Retinal pigment epithelial cell (primary cell): ENCODE measurements at places on chromosomes 16 and 17.

GRCh38 chr17:71395901-71396300 is 724.9 kb upstream of the SOX9 start:
- no peak for DNase-seq

GRCh38 chr17:228951-229708 is 47.7 kb upstream of the DOC2B start:
- DNase-seq: no peak

GRCh38 chr17:55699181-55699860 is 23.3 kb downstream of the TMEM100 start:
- no peak for DNase-seq

DNA sequence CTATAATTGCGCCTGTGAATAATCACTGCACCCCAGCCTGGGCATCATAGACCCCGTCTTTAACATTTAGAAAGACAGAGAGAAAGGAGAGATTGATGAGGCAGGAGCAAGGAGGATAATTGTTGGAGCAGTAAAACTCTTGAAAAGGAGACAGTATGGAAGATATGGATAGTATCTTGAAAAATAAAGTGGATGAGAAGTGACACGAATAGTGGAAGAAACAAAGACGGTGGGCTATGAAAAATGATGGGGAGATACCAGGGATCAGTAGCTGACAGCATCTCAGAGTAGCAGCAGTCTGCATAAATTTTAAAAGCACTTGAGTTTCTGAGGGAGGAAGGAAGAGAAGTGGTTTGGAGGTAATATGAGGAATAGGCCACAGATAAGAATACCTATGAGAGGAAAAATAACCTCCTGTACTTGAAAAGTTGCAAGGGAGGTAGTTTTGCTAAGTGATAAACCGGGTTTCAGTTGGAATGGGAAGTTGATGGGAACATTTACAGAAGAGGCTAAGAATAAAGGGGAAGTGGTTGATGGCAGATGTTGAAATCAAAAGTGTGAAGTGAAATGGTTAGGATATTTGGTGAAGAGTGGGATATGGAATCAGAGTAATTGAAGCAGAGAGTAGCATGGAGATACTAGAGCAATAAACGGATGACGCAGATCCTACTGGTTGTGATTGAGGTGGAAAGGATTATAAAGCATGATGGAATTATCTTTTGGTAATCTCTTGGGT is 1.8 kb upstream of the PPM1D start:
- no peak for DNase-seq

DNA sequence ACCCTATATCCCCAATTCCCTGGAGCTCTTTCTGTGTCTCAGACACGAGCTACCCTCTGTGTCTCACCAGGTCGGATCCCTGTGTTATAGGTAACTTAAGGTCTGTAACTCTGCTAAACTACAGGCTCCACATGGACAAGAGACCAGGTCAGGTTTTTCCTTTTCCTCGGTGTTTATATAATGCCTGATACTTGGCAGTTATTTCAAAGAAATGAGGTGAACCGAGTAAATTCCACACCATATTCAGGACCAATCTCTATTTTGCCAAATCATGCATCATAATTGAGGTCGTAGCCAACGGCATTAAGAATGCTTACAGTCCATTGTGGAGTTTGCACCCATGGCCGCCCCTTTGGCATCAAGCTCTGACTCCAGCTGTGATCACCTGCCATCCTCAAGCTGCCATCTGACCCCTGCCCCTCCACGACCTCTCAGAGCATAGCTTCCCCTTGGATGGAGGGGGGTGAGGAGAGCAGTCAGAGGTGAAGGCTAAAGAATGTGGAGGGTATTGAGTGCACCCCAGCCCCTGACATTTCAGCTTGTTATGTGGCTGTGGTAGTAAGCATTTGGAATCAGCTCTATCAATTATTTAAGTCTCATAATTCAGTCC is 434.7 kb upstream of the RBFOX1 start:
- no peak for DNase-seq

DNA sequence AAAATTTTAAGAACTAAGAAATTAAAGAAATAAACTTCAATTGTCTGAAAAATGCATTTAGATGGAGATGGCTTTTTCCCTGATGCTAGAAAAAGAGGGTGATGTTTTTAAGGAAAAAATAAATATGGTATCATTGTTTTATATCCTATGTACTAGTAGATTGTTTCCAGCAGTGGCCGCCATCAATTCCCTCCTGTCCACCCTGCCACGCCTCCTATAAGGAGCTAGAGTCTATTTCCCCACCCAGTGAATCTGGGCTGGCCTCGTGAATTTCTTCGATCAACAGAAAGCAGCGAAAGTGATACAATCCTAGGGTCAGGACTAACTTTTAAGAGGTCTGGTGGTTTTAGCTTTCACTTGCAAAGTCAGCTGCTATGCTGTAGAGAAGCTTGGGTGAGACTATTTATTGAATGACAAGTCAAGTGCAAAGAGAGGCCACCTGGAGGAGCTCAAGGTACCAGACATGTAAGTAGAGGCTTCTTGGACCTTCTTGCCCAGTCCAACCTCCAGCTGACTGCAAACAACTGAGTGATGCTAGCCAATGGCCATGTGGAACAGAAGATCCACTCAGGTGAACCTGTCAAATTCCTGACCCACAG is 80.9 kb upstream of the MTMR4 start:
- no peak for DNase-seq

- DNase-seq: no peak
Measured at GRCh38 chr17:45984368-45984767, 14.7 kb upstream of the STH start.

GRCh38 chr17:54924405-54924804 is 23.8 kb downstream of the TOM1L1 start:
- DNase-seq: no peak

DNA sequence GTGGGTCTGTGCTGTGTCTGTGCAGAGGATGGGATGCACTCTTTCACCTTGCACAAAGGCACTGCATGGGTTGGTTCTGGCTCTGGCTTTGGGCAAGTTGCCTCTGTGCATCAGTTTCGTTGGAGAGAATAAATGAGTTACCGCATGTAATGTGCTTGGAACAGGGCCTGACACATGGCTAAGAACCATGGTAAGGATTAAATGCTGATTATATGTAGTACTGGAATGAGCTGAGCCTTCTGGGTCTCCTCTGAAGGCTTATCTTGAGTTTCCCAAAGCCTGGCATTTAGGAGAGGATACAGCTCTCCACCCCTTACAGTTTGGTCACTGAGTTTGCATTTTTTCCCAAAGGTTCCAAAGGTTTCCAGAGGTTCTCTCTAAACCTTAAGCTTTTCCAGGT is 69.1 kb downstream of the KSR1 start:
- DNase-seq: no peak

- DNase-seq: peak; percentile 19
Measured at GRCh38 chr17:32253117-32253611, 12.5 kb upstream of the RHBDL3 start.

- no peak for DNase-seq
Measured at GRCh38 chr17:2721603-2722002, 10.0 kb upstream of the CLUH start.

GRCh38 chr17:7383742-7384488 is 3.0 kb downstream of the TNK1 start:
- no peak for DNase-seq

- DNase-seq: no peak
Measured at GRCh38 chr16:86193528-86194193, 294.7 kb downstream of the IRF8 start.

GRCh38 chr16:55570159-55570558 is 3.7 kb downstream of the CAPNS2 start:
- no peak for DNase-seq

- no peak for DNase-seq
Measured at GRCh38 chr16:46947900-46948547, 25.4 kb downstream of the DNAJA2 start.
